ENCODE measurements at places on chromosomes 7 and 10.

DNA sequence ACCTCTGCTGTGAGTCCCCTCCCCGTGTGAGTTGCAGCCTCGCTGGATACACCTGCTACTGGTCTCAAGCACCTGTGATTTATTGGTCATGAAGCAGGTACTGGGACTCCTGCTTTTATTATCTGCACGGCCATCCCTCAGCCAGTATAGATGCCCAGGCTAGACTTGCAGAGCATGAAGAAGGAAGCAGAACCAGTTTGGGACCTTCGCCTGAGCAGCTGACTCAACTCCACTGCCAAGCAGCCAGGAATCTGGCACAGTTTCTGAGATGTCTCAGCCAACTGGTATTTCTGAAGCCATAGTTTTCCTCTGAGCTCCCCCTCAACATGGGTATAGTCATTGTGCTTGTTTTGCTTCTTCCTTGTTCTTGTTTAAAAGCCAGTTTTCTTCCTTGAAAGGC is 28.0 kb upstream of the SLC39A12 start:
- no peak for DNase-seq

GRCh38 chr7:103689255-103689654 is 243.2 kb upstream of the SLC26A5 start:
- no peak for DNase-seq

GRCh38 chr10:3397231-3397630 is 224.6 kb upstream of the PITRM1 start:
- DNase-seq: no peak

DNA sequence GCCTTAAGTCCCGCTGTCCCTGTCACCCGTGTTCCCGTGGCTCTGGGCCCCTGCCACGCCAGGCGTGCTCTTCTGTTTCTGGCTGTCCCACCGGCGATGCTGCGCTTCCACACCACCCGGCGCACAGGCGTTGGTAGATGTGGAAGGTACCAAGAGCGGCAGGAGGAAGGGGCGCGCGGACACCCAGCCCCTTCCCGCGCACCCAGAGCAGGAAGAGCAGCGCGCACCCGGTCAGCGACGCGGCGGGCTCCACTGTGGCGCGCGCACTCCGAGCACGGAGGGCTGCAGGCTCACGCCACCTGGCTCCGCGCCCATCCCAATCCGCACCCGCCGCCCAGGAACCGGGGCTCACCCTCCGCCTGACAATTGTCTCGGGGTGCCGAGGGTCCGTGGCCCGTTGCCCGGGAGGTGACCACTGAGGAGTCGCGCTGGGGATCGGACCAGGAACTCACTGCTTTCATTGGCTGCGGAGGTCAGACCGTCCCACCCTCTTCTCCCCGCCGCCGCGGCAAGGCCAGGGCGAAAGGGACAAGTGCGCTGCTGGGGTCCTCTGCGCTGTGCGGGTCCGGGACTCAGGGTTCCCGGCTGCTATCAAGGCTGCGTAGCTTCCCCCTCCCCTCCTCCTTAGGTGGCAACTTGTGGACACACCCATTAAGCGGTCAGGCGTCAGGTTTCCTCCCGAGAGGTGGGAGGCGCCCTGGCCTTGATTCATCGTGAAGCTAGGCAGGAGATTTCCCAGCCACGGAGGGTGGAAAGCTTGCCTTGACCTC is 121.6 kb upstream of the ZNF92 start:
- DNase-seq: peak; percentile 8

DNA sequence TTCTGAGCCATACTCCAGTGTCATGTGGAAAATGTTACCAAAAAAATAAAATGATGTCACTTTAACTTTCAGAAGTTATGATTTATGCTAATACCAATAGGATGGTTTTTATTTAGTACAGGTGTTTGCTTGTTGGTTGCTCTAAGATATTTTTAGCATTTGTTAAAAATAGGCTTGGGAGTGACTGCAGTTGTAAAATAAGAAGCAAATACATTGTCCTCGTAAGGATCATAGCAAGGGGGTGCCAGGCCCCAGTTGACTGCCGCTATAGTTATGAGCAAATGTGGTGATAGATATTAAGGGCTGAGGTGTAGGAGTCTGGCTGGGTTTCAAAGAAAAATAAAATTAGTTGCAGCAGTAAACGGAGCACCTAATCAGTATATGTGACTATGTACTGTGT is 354.4 kb upstream of the BMPER start:
- DNase-seq: no peak

- DNase-seq: no peak
These were observed 38.7 kb upstream of the FOXP2 start for GRCh38 chr7:114375907-114376306.

- no peak for DNase-seq
These were observed 1.3 kb downstream of the PTPRZ1 start for GRCh38 chr7:121874298-121874697.

DNA sequence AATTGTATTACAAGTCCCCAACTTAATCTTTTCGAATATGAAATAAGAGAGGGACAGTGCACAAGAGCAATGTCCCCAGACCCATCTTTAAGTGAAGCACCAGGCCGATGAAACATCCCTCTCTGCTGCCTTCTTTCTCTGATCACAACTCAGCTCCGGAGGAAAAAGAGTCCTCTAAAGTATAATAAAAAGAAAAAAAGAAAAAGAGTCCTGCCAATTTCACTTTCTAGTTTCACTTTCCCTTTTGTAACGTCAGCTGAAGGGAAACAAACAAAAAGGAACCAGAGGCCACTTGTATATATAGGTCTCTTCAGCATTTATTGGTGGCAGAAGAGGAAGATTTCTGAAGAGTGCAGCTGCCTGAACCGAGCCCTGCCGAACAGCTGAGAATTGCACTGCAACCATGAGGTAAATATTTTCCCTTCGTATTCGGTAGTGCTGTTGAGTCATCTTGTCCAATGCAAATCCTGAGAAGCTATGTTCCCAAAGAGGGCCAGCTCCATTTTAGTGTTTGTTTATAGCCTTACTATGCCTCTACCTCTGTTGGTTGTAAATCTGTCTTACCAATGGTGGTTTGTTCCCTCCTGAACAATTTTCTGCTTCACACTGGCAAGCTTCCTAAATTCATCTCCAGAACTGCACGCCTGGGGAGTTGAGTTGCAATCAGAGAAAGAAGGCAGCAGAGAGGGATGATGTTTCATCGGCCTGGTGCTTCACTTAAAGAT is at the start of gene IFIT2:
IFIT2 (plus strand) TSS at position 326 of the 725 bp plus-strand sequence; CDS start at position 404, 78 bp downstream.
- peak; percentile 88 for DNase-seq

GRCh38 chr7:116984511-116984910 is 31.2 kb downstream of the ST7 start:
- no peak for DNase-seq

- peak; percentile 31 for DNase-seq
These were observed 278.1 kb upstream of the NRP1 start for GRCh38 chr10:33612551-33612950.

GRCh38 chr7:155984028-155984580 is 171.8 kb upstream of the SHH start:
- DNase-seq: no peak

DNA sequence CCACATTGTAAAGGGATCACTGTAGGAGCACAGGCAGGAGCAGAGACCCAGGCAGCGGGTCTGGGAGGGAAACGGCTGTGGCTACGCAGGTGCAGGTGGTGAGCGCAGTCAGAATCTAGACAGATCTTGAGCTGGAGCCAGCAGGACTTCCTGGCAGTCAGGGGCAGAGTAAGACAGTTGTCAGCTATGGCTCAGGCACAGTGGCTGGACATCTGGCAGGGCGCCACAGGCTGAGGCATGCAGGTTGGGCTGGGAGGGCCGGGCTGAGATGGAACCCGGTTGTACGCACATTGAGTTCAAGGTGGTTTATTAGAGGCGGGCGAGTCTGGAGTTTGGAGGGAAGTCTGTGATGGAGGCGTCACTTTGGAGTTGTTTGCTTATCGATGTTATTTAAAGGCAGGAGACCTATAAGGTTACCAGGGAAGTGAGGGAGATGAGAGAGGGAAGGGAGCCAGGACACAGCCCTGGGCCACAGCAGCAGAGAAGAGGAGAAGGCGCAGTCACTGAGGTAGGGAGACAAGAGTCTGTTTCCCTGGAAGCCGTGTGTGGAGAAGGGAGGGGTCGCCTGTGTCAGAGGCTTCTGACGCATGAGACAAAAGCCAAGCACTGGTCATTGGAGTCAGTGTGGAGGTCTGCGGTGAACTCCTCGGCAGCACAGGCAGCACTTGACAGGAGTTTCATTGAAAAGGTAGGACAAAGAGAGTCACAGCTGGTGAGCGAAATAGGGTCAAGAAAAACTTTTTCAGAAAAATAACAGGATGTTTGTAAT is 73.8 kb downstream of the LANCL2 start:
- no peak for DNase-seq

GRCh38 chr7:127629268-127629854 is 11.4 kb upstream of the PAX4 start:
- peak; percentile 62 for DNase-seq

- DNase-seq: no peak
These were observed 73.0 kb upstream of the IL6 start for GRCh38 chr7:22653951-22654350.

GRCh38 chr7:1526271-1526754 is 4.2 kb upstream of the MAFK start:
- no peak for DNase-seq

DNA sequence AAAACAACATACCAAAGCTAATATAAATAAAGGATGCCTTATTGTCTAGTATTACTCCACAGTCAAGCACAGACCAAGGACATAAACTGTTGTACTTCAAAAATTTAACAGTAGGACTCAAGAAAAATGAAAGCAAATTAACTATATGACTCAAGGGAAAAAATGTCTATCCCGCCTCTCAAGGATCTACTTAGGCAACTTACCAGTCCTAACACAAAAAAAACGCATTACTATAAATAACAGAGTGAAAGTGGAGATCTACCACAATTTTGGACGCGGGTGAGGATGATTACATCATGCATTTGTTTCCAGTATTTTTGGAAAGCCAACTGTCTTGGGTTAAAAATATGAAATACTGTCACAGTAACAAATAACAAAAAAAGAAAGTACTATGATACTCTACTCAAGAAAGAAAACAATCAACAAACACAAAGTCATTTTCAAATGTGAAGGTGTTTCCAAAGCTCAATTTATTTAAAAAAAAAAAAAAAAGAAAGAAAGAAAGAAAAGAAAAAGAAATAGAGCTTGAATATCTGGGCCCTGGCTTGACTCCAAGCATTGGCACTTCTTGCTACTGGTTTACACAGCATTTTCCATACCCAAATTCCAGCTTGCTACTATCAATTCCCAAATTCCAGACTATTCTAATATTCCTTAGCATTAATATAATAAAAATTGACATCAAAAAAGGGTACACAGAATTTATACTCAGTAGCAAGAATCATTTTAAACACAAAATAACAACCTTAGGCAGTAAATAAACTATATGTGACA is 99.4 kb downstream of the RSU1 start:
- DNase-seq: no peak

DNA sequence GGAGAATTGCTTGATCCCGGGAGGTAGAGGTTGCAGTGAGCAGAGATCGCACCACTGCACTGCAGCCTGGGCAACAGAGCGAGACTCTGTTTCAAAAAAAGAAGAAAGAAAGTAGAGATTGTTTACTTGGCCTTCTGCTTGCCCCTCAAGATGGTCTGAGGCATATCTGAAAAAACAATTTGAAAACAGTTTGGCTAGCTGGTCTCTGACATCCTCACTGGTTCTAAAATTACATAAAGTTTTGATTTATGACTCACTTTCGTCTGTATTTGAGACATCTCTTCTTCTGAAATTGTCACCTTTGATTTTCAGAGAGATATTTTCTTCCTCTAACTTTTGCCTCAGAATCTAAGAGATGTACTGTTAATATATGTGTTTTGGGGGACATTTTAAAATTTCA is 49.6 kb upstream of the HELLS start:
- DNase-seq: no peak

DNA sequence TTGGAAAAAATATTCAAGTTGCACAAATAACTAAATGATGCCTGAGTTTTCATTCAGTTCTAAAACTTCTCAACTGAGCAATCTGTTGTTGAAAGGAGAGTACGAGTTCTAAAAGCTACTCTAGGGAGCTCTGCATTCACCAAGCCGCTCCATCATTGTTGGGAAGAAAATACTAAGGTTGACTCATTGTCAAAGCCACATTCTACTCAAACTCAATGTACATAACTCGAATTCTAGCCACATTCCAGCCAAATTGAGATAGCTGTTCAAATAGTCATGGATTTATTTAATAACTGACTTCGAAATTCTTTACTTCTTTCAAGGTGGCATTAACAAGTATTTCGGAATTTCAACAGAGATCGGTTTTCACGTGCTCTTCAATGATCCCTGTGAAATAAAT is 63.4 kb downstream of the KIAA1217 start:
- DNase-seq: no peak

- no peak for DNase-seq
These were observed 107.4 kb downstream of the DNAJB6 start for GRCh38 chr7:157444011-157444842.

DNA sequence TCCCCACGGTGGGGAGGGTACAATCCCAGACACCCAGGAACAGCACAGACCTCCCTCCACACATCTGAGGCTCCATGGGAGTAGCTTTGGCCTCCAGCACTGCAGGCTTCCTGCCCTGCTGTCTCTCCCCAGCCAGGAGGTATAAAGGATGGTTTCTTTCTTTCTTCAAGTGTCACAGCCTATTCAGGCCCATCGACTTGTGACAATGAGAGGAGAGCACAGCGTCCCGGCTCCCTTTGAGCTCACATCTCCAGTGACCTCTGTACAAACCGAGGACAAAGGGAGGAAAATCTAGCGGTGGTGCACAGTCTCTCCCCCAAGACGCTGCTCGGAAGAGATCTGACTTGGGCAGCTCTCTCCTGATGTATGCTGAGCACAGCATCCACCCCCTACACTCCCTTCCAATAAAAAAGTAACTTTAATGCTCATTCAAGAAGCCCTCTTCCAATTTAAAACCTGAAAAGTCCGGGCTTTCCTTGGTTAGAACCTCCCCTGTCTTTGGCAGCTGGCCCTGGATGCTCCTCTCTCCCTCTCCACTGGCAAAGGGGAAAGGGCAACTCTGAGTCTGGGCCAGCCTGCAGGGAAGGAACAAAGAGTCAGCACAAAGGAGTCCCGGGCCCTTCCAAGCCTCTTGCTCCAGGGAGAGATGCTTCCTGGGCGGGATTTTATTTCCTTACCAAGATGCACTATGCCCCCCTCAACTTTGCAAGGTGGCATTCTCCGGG is 18.0 kb downstream of the CHST15 start:
- no peak for DNase-seq

- no peak for DNase-seq
These were observed 150.8 kb downstream of the NRP1 start for GRCh38 chr10:33183655-33184054.

GRCh38 chr10:129622291-129622690 is 155.2 kb downstream of the MGMT start:
- no peak for DNase-seq

DNA sequence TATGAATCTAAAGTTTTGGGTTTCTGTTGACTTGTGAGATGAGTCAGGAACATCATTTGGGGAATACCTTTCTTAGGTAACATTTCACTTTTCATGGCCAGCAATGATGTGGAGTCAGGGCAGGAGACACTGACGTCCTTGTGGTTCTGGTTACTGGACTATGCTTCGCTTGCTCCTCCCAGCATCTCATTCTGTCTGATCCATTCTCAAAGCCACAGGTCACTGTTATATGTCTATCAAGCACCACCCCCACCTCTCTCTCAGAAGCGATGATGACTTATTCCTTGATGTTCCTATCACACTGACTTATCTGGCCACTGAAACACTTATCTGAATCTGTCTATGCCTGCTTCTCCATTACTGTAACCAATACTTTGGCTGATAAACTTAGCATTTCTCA is 51.6 kb downstream of the TES start:
- DNase-seq: no peak

GRCh38 chr7:77269360-77270093 is 69.9 kb upstream of the FGL2 start:
- DNase-seq: peak; percentile 67

GRCh38 chr7:46162609-46163008 is 241.5 kb upstream of the IGFBP3 start:
- no peak for DNase-seq

- no peak for DNase-seq
These were observed 84.1 kb downstream of the SNX10 start for GRCh38 chr7:26375726-26376174.
